Left kidney (tissue), 8 donors: ENCODE measurements at places on chromosomes 4 and X. TPM values are rescaled to one million over a fixed set of nuclear protein-coding genes. Genes with fewer than 3 reads are reported as not detected.

MAOB gene
- polyA plus RNA-seq: 51.0 TPM

DNA sequence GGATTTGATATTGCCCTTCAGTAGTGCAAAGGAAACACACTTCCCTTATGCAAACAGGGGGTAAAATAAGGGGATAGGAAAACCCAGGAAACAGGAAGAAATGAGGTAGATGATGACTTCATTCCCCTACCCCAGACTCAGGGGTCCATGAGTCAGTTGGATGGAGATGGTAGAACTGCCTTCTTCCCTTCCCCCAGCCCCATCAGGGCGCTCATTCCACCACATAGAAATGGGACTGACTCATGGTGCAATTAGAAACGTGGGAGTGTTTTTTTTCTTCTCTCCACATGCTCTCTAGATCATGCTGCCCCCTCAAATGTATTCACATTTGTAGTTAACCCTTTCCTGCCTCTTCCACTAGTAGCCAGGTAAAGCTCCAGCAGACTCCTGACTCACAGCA, 23.1 kb upstream of the ARMCX2 start:
- DNase-seq: no peak

GRCh38 chr4:165478260-165478659, 99.5 kb downstream of the CPE start:
- DNase-seq: no peak

- no peak for DNase-seq
Measured at GRCh38 chrX:130669233-130669632, 233.8 kb downstream of the ENOX2 start.

GRCh38 chrX:43456063-43456462, 200.0 kb upstream of the MAOA start:
- DNase-seq: no peak

GRCh38 chr4:176002007-176002613, 63.5 kb upstream of the WDR17 start:
- peak; percentile 15 for DNase-seq

GRCh38 chr4:141913928-141914327, 277.5 kb downstream of the IL15 start:
- peak; percentile 24 for DNase-seq

- no peak for DNase-seq
Measured at GRCh38 chr4:79163981-79164490, 161.8 kb downstream of the NAA11 start.
